ENCODE measurements at places on chromosomes 16 and 17.

DNA sequence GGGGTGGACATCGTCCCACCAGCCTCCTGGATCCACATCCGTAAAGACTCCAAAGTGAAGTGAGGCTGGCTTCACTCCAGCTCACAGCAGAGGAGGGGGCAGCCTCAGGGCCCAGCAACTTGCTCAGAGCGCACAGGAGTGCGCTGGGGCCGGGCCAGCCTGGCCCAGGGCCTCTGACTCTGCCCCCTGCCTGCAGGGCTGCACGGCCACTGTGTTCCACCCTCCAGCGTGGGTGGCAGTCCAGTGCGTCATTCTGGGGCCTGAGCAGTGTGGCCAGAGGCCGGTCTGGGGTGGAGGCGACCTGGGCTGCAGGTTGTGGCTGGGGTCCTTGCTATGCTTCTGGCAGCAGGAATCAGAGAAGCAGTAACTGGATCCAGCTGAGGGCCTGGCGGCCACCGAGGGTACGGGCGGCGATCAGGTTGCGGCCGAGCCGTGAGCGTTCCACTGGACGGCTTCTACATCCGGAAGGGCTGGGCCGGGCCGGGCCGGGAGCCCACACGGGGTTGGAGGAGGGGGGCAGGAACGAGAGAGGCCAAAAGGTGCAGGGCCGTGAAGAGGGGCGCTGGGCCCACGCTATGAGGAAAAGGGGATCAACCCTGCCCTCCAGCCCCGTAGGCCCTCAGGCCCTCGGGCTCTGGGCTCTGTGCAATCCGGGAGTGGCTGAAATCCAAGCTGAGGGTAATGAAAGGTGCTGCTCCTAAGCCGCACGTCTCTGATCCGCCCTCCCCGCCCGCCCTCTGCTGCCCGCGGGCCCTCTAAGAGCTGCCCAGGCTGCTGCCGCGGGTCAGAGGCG, at the start of gene FSCN2:
TSS of gene FSCN2 (plus strand) at position 787 of the 793 bp plus-strand sequence. CDS start 155 bp downstream, outside the sequence.
- no peak for DNase-seq

DNA sequence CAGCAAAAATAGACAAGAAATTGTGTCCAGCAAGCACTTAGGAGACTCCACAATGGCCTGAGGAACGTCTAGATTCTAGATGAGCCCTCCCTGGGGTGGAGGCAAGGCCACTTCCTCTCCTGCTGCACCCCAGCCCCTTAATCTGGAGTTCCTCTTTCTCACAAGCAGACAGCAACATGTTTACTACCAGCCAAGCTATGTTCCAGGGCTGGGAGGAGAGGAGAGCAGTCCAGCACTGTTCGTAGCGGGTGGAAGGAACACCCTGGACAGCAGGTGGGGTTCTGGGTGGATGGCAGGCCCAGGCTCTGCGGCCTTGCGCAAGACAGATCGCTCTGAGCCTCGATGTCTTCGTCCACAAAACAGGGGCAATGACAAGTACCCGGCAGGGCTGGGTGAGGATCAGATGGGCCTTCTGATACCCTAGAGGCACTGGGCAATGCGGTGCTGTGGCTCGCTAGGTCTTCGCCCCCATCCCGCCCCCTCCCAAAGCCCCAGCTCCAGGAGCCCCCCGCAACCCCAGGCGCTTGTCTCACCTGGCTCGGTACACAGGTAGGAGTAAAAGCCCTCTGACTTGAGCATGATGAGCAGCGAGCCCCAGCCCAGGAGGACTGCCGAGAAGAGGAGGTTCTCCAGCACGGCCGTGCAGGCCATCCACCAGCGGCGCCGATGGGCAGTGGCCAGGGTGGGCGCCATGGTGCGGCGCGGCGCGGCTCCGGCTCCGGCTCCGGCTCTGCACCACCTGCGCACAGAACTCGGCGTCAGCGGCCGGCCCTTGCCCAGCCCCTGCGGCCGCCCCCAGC, 1.3 kb downstream of the SLC43A2 start:
- DNase-seq = no peak

- DNase-seq = no peak
Observed at GRCh38 chr17:71628306-71628705, 492.5 kb upstream of the SOX9 start.

DNA sequence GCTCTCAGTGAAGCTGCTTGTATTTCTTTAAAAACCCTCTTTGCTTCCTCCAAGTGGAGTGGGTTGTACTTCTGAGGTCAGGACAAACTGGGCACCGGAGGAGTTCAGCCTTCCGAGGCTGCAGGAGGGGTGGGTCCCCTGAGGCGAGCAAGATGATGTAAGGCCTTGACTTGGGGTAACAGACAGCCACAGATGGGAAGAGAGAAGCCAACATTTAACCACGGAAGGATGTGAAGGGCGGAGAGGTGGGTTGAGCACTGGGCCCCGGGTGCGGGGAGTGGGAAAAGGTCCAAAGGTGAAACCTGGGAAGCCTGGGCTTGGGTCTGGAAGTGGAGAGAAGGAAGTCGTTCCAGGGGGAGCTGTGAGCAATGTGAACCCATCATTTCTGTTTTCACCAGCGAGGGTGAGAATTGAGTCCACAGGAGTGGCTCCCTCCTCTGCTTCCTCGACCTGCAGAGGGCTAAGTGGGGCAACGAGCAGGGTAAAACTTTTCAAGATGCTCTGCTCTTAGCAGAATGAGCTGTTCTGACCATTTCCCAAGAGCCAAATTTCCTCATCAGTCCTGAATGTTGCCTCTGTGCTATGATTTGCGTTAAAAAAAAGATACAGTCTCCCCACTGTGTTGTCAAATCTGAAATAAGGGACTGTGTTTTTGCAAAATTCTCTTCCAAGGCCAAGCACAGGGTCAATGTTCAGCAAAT, 137.7 kb upstream of the CRHR1 start:
- DNase-seq = no peak

- DNase-seq = no peak
Observed at GRCh38 chr16:84608282-84608681, 9.6 kb downstream of the COTL1 start.

GRCh38 chr17:79696610-79696982, 34.1 kb upstream of the ENPP7 start:
- DNase-seq = no peak

- DNase-seq = no peak
Observed at GRCh38 chr17:80441598-80442322, 26.8 kb downstream of the ENDOV start.

DNA sequence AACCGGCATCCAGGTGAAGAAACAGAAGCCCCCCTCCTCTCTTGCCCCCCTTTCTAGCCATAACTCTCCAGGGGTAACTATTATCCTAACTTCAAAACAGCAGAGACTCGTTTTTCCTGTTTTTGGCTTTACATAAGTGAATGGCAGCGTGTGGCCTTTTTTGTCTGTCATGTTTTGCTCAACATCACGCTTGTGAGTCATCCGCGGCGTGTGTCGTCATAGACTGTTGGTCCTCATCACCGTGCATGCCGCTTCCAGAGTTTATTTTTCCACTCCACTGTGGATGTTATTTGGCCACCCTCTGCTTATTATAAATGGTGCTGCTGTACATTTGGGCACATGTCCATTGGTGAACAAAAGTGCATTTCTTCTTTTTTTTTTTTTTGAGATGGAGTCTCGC, 52.6 kb downstream of the ERN1 start:
- no peak for DNase-seq

GRCh38 chr16:1823821-1824220, 2.8 kb downstream of the HAGH start:
- DNase-seq = peak; percentile 11

DNA sequence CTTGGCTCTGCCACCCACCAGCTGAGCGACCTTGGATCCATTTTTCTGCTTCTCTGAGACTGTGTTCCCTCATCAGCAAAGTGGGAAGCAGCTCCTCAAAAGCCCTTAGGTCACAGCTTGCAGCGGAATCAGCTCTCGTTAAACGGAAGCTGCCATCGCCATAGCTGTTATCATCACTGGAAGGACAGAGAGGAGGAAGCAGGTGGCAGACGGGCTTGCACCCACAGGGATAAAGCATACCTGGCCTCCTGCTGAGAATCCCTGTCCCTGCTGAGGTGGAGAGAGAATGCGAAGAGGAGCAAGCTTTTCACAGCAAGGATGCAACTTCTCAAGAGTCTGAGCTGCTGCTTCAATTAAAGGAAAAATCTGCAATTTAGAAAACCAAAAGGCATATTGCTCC, 106.6 kb downstream of the CLEC16A start:
- DNase-seq = no peak

DNA sequence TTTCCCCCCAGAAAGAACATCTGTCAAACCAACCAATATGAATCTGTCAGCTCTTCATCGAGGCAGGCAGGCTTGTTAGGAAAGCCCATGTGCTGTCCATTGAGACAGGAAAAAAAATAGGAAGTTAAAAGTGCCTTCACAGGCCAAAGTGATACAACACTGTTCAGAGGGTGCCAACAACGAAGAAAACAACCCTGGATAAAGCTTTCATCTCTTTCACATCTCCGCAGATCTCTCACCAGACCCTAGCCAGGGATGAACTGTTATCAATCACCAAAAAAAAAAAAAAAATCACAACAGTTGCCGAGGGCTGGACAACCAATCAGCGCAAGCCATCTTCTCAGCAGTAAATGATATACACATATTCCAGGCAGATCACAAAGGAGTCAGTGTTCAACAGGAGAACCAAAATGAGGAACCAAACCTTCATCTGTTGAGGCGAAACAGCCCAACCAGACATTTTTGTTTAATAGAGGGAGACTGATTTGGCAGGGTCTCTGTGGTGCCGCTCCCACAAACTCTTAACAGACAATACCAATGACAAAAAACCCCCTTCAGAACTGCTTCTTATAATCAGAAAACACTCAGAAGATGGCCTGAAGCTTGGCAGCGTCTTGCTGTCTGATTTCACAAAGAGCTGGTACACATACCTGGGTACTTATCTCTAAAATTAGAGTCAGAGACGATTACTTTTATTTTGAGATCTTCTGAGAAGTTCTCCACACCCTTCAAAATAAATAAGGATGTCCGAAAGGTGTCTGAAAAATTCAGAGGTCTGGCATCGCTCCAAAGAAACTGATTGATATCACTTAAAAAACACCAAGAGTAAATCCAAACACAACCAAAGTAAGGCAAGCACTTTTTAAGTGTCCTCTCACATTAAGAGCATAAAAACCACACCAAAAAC, 1.8 kb downstream of the MAP3K14 start:
- DNase-seq = no peak

GRCh38 chr16:70650216-70650615, 3.9 kb downstream of the IL34 start:
- no peak for DNase-seq

DNA sequence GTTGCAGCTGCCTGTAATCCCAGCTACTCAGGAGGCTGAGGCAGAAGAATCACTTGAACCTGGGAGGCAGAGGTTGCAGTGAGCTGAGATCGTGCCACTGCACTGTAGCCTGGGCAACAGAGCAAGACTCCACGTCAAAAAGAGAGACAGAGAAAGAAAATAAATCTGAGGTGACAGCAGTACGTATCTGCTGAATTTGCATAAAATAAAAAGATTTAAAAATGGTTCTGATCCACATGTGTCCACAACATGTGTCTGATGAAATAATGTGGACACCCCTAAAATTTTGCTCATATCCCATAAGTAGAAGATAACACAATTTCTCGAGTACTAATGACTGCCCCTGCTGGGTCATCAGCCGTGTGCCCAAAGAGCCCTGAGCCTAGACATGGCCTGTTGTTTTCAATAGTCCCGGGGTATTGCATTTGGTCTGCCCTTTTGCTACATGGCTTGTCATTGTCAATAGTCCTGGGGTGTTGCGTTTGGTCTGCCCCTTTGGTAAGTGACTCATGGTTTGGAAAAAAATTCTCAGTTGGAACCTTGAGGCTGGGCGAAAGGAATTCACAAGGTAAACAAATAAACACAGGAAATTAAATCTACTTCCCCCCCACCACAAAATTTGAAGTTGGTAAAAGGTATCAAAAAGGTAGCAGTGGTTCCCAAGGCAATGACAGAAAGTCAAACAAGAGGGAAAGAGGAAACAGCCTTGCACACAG, 434.6 kb upstream of the MAF start:
- DNase-seq = no peak

DNA sequence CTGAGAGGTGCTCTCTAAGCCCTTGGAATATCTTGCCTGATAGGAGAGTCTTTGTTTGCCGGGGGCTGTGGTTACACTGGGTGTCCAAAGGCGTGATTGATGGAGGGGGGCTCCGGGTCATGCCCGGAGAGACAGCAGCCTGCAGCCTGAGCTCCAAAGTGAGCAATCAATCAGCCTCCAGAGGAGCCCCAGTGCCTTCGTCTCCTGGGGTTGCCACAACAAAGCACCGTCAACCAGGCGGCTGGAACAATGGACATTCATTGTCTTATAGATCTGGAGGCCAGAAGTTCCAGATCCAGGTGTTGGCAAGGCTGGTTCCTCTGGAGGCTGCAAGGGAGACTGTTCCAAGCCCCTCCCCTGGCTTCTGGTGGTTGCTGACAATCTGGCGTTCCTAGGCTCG, 24.0 kb upstream of the GINS2 start:
- DNase-seq = no peak

GRCh38 chr16:23379707-23380106, 73.3 kb downstream of the COG7 start:
- DNase-seq = no peak

DNA sequence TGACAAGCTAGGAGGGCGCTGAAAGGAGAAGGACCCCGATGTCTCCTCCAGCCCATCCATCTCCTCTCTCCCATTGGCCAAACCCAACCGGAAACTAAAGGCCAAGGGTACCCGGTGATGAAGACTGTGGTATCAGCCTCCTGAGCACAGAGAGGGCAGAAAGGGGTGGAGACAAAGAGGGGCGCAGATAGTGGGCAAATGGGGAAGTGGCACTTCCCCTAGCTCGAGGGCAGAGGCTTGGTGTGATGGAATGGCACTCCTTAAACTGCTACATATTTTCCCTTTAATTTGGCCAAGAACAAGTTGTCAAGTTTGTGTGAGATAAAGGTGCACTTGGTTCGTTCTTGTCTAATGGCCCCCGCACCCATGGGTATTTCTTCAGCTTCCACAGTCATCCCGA, 27.8 kb downstream of the IL4R start:
- DNase-seq = no peak

- peak; percentile 45 for DNase-seq
Observed at GRCh38 chr17:43891851-43892646, 15.3 kb downstream of the MPP2 start.

DNA sequence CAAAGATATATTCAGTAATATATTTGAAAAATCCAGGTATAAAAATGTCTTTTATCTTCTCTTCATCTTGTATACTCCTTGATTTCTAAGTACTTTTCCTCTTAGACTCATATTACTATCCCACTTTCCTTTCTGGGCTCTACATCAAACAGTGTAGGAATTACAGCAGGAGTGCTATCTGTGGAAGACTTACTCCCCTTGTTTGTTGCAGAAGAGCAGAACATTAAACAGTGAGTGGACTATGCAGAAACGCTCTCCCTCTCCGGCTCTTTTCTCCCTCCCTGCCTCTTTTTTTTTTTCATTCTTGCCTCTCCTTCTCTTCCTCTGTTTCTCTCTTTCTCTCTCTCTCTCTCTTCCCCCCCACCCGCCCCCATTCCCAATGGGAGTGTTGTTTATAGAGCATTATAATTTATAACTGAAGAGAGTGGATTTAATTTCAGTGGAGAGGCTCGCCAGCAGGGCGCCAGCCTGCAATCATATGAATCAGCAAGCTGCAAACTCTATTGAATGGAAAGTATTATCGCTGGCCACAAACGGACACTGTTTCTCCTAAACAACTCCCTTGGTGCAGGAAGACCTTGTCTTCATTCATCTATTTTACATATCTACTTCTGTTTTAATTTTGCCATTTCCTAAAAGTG, 242.3 kb upstream of the TBX2 start:
- peak; percentile 57 for DNase-seq

Measured in fibroblast of gingiva (primary cell).